ENCODE measurements at places on chromosomes 5 and 9.

GRCh38 chr9:99095565-99095964 lies 9.3 kb upstream of the TGFBR1 start:
- no peaks in the 10 kb centered on the region for H3K36me3 ChIP-seq
- no peak for DNase-seq
- H3K27me3 ChIP-seq = peaks cover 44% of the 10 kb centered on the region

GRCh38 chr5:112848116-112848811 lies 12.8 kb upstream of the SRP19 start:
- peak; percentile 21 for DNase-seq
- H3K4me1 ChIP-seq = no peaks in the 10 kb centered on the region
- H3K4me3 ChIP-seq = no peak overlapping the region
- no peaks in the 10 kb centered on the region for H3K27me3 ChIP-seq
- H3K36me3 ChIP-seq = no peaks in the 10 kb centered on the region

GRCh38 chr5:127909066-127909465 lies 174.5 kb upstream of the SLC12A2 start:
- peak; percentile 71 for DNase-seq
- no peak overlapping the region for H3K4me3 ChIP-seq
- peak overlapping the region; percentile 83 for H3K27ac ChIP-seq
- no peaks in the 10 kb centered on the region for H3K36me3 ChIP-seq
- H3K4me1 ChIP-seq = peaks cover 61% of the 10 kb centered on the region
- H3K27me3 ChIP-seq = no peaks in the 10 kb centered on the region

DNA sequence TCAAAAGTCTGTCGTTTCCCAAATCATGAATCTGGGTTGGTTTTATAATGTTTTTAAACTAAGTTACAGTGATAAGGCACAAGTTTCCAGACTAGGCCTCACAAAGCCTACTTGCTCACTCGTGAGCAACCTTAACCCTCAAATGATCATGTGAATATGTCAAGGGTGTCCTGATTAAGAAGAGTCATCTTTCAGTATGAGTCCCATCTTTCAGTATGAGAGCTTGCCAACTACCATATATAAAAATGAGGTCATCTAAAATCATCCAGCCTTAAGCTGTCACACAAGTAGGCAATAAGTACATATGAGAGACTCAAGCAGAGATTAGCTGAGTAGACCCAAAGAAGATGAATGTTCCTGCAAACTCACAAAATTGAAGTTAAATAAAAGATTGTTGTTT lies 668.4 kb upstream of the FAM174A start:
- no peaks in the 10 kb centered on the region for H3K4me1 ChIP-seq
- H3K27me3 ChIP-seq = no peaks in the 10 kb centered on the region
- H3K27ac ChIP-seq = no peak overlapping the region
- H3K36me3 ChIP-seq = no peaks in the 10 kb centered on the region
- DNase-seq = no peak

DNA sequence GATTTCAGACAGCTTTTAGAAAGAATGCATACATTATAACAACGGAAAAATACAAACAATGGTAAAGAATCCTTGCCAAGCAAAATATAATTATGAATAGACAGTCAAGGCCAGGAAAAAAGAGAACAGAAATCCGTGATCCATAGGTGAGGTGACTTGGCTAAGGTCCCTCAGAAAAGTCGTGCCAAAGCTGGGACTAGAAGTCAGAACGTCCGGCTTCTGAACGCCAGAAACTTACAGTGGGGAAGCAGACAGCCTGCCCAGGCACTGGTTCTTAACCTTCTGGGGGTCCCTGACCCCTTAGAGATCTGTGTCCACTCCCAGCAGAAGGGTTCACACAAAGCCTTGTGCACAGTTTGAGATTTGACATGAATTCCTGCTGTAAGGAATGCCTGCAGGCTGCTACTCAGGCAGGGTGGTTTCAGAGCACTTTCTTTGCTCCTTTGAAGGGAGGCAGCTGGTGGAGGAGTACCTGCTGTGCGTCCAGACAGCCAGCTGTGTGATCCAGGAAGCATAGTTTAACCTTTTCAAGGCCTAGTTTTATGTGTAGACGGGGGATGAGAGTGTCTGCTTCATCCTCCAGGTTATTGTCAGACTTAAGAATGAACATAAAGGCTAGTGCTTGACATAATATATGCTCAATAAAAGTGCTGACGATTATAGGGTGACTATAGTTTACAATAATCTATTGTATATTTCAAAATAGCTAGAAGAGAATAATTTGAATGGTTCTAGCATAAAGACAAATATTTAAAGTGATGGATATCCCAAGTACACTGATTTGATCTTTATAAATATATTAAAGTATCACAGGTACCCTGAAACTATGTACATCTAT lies 852 bp downstream of the ARHGEF37 start:
- H3K4me3 ChIP-seq = peak overlapping the region; percentile 75
- DNase-seq = no peak
- H3K27ac ChIP-seq = peak overlapping the region; percentile 67
- no peaks in the 10 kb centered on the region for H3K27me3 ChIP-seq

GRCh38 chr9:17777465-17777864 lies 198.6 kb downstream of the SH3GL2 start:
- peaks cover 14% of the 10 kb centered on the region for H3K27me3 ChIP-seq
- no peaks in the 10 kb centered on the region for H3K4me1 ChIP-seq
- DNase-seq = no peak

Data from Calu3 (cell line).